ENCODE measurements at places on chromosomes 7 and 10.
A peak's percentile ranks its signal among the peaks of the same experiment; 100 is the strongest.

- DNase-seq = no peak
Measured at GRCh38 chr10:77223526-77224460, 413.8 kb downstream of the KCNMA1 start.

DNA sequence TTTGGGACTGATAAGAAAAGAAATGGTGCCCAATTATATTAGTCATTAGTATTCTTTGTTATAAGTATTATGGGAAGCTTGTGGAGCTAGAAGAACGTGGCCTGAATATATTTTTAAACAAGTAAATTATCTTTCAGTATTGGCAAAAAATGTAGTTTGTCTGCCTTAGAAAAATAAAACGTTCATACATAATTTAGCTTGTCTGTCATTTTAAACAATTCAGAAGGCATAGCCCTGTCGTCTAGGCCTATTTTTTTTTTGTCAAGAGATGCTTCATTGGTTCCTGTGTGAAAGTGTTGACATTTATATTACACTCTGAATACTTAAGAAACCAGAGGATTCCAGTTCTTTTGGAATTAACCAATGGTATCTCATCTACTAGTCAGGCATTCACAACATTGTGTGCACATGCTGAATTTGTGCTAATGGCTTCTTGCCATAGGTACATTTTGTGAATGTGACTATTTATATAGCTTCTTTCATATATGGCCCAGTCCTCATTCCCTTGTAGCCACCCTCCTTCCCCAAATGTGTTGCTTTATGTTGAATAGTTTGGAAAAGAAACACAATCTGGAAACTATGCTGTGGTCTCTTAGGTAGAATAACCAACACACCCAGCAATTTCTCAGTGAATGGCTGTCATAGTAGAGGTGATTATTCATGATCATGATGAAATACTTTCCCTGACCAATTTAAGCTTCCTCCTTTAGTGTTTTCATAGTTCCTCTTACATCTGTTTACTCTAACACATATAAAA, 435.8 kb downstream of the EXOC4 start:
- DNase-seq = no peak

GRCh38 chr7:30252885-30253795, 31.3 kb upstream of the ZNRF2 start:
- DNase-seq = no peak

GRCh38 chr10:132746801-132747625, 38.9 kb downstream of the NKX6-2 start:
- no peak for DNase-seq

DNA sequence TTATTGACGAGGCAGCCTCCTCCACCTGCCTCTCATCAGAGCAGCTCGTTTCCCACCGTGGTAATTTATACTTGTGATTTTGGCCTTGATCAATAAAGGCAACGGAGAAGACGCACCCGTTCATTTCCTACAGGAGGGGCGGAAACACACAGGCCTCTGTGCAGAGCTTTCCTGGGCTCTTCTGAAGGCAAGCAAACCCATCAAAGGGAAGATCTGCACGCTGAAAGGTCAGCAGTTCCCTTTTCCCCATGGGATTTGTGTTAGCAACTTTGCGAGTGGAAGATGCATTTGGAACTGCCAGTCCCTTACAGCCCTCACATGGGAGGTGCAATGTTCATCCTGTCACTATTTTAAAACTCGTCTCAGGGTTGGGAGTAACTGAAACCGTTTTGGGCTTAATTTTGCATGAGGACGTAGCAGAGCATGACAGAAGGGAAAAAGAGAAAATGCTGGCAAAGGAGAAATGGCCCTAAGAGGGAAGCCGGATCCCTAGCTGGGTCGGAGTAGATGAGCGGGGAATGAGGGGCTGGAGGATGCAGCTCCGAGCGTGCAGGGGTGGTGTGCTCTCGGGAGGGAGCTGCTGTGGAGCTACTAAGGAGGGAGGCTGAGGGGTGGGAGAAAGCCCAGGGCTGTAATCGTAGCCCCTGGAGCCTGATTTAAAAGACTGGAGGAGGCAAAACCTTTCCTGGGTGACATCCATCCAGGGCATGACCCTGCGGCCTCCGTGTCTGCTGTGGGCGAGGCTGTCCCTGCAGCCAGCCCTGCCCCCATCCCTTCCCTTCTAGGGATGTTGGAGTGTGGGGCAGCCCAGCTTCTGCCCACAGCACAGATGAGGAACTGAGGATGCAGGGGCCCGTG, 111.1 kb upstream of the FAM20C start:
- DNase-seq = no peak

GRCh38 chr10:104199567-104199966, 32.6 kb downstream of the CFAP43 start:
- DNase-seq = no peak

GRCh38 chr7:101125989-101126650, 784 bp upstream of the SERPINE1 start:
- DNase-seq = peak; percentile 22
